ENCODE measurements at places on chromosomes 7 and 10.

- DNase-seq: no peak
Observed at GRCh38 chr7:128073671-128074310, 42.6 kb upstream of the LRRC4 start.

GRCh38 chr10:126052171-126052570 lies 155.8 kb downstream of the FANK1 start:
- no peak for DNase-seq

DNA sequence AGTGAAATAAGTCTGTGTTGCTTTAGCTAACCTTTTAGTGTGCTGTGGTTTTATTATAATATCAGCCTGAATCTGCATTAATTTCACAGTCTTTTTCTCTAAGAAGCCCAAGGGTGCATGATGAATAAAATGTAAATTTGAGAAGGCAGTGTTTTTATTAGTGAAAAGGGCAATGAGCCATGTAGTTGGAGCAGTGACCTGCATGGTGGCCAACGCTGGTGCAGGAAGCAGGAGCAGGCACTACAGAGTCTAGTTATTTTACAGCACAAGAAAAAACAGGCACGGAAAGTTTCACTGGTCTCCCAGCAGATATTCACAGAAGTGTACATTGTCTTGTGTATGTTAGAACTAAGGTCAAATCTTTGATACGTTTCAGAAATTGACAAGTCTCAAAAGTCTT lies 247.8 kb downstream of the CELF2 start:
- DNase-seq: no peak

- DNase-seq: no peak
Observed at GRCh38 chr7:37924491-37925041, 4.1 kb downstream of the EPDR1 start.
